ENCODE measurements at places on chromosomes 13 and 19.

DNA sequence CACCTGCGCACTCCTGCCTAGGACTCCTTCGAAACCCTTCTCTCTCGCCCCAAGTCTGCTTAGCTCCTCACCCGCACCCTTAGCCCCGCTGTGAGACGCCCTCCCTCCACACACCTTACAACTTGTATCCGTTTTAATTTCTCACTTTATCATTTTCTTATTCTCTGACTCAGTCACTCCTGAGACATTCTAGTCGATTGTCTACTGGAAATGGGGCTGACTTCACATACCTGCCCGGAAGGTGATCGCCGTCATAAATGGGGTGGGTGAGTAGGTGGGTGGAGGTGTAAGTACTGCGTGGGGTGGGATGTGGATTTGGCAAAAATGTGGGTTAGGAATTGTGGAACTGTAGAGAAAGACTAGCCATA, 714 bp downstream of the NDFIP2 start:
- no peak for DNase-seq

DNA sequence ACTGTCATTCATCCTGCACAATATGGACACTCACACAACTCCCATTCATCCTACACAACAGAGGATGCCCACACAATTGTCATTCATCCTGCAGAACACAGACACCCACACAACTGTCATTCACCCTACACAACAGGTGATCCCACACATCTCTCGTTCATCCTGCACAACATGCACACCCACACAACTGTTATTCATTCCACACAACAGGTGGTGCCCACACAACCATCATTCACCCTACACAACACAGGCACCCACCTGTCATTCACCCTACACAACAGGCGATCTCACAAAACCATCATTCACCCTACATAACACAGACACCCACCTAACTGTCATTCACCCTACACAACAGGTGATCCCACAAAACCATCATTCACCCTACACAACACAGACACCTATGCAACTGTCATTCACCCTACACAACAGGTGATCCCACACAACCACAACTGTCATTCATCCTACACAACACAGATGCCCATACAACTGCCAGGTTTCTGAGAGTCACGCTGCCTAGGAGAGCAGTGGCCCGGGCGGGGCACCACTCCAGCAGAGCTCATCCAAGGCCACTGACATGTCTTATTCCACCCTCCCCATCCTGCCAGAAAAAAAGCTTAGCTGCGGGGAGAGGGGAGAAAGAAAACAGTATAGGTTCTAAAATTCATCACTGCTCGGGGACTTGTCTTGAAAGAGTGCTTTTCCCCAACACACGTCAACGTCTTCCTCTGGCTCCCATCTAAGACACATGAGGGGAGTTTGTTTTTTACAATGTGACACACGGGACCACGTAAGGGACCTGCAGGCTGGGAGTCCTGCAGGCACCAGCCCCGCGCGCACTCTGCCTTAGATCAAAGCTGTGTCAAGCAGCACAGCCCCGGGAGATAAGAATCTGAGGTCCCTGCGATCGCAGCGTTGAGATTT, 44.0 kb downstream of the KLF2 start:
- no peak for DNase-seq

- DNase-seq, result no peak
Observed at GRCh38 chr19:45499196-45500180, 1.2 kb downstream of the PPM1N start.

- no peak for DNase-seq
Observed at GRCh38 chr13:73989244-73989843, 144.9 kb downstream of the KLF12 start.

DNA sequence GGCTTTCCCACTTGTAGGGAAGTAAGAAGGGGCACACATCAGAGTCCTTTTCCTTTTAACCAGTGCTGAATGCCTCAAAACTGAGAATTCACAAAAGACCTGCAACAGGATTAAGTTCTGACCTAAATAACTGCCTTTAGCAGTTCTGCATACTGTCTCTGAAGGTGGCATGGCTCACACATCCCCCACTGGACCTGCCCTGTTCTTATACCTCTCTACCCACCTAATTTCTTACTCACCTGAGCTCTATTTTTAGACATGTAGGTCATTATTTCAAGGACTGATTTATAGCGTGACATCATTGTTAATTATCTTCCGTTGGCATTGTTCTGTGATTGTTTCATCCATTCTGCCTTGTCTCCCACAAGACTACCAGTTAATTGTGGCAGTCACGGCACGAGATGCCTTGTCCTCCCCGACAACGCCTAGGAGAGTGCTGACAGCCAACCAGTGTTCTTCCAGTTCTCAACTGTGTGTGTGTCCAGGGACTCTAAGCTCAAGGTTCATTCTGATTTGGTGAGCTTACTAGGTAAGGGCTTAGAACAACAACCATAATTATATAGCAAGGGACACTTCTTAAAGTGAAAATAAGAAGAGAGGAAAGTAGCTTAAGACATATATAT, 27.1 kb upstream of the UBL3 start:
- no peak for DNase-seq

GRCh38 chr19:49818649-49819370, 721 bp downstream of the MED25 start:
- no peak for DNase-seq

DNA sequence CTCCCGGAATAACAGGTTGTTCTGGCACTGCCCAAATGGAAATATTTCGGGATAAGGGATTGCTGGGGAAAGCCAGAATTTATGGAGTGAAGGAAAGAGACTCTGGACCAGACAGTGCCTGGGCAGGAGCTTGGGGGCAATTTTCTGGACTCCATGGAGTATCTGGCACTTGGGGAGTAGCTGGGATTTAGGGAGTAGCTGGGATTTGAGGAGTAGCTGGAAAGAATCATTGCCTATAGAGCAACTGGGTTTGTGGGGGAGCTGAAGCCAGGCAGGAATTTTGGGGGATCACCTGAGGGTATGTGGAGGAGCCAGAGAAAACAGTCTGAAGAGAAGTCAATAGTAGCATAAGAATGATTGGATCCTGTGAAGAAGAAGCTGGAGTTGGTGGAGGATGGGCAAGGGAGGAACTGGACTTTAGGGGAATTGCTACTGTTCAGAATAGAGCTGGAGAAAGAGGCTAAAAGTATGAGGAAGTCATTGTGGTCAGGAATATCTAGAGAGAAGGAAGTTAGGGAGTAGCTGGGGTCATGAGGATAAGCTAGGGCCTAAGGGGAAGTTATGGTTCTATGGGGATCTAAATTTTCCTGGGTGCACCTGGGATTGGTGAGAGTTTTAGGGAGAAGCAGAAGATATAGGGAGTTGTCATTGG, 14.8 kb downstream of the FSD1 start:
- no peak for DNase-seq

DNA sequence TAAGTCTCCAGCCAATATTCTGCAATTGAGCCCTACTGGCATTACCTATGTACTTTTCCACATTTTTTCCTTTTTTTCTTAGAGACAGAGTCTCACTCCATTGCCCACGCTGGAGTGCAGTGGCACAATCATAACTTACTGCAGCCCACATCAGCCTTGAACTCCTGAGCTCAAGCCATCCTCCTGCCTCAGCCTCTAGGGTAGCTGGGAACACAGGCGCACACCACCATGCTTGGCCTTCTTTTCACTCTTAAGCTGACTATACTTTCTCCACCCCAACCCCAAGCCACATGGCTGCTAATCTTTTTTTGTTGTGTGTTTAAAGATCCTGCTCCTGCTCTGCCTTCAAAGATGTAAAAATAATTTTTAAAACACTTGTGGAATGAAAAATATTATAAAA, 1.6 kb upstream of the LATS2 start:
- DNase-seq, result no peak

DNA sequence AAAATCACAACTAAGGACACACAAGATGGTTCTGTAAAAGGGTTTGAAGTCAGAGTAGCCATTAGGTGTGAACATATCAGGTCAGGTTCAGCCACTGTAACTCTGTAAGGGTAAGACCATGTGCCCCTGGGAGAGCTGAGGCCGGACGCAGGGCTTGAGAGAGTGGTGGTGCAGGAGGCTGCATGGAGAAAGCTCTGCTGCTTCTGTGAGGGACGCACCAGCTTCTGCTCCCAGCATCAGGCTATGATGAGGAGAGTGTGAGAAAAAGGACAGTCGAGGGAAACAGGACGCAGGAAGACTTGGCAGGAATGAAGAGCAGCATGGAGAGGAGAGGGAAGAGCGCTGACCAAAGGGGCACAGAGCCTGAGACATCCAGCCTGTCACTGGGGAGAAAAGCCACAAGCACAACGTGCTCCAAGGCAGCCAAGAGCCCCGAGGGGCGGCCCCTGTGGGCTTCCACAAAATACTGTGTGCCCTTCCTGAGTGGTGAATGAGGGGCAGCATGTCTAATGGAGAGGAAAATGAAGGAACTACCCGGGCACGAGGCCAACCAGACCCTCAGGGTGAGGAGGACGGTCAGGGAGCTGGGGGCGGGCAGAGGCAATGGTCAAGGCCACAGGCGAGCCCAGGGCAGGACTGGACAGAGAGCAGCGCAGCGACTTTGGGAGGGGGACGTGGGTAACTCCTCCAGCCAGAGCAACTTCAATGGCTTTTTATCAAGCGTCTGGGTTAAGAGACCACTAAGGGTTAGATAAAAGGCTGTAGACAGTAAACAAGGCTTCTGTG, 107.7 kb downstream of the COL4A1 start:
- DNase-seq, result no peak

GRCh38 chr19:44005973-44006372, 3.2 kb downstream of the ZNF230 start:
- DNase-seq, result no peak

GRCh38 chr13:43567608-43568007, 219.2 kb downstream of the ENOX1 start:
- no peak for DNase-seq

DNA sequence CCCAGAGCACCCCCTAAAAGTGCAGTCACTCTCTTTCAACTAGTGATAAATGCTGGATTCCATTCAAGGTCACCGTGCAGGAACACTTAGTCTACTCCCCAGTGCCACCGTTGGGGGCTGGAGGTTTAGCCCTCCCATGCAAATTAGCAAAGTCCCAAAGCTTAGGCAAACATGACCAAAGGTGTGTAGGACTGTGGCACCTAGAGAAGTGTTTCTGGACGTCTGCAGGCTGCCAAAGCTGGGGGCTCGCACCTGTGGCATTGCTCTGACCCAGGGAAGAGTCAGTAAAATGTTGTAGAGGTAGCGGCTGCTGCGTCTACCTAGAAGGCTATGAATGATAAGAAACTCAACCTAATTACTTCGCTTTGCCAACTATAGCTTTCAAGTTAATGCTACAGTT, 13.9 kb downstream of the COL4A1 start:
- DNase-seq, result no peak

- DNase-seq, result peak; percentile 38
Observed at GRCh38 chr19:16824658-16825311, 4.4 kb upstream of the SIN3B start.

GRCh38 chr19:20278342-20278741, 111.3 kb downstream of the ZNF486 start:
- DNase-seq, result no peak

GRCh38 chr19:46849610-46850009, 1.0 kb downstream of the AP2S1 start:
- DNase-seq, result no peak

DNA sequence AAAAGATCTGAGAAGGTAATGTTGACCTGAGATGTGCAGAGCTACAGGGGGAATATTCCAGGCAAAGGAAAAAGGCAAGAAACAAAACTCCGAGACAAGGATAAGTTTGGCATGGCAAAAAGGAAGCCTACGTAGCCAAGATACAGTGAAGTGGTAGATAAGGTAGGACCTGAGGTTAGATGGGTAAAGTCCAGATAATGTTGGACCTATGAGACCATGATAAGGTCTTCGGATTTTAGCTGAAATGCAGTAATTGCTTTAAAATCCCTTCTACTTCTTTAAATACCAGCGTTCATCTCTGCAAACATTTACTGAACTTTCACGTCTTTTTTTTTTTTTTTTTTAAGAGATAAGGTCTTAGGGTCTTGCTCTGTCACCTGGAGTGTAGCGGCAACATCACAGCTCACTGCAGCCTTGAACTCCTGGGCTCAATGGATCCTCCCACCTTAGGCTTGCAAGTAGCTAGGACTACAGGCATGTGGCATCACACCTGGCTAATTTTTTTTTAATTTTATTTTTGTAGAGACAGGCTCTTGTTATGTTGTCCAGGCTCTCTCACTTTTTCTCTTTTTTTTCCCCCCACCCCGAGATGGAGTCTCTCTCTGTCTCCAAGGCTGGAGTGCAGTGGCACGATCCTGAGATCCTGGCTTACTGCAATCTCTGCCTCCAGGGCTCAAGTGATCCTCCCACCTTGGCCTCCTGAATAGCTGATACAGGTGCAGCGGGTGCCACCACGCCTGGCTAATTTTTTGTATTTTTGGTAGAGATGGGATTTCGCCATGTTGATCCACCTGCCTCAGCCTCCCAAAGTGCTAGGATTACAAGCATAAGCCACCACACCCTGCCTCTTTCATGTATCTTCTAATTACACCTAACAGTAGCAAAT, 4.2 kb upstream of the WBP4 start:
- DNase-seq, result no peak

DNA sequence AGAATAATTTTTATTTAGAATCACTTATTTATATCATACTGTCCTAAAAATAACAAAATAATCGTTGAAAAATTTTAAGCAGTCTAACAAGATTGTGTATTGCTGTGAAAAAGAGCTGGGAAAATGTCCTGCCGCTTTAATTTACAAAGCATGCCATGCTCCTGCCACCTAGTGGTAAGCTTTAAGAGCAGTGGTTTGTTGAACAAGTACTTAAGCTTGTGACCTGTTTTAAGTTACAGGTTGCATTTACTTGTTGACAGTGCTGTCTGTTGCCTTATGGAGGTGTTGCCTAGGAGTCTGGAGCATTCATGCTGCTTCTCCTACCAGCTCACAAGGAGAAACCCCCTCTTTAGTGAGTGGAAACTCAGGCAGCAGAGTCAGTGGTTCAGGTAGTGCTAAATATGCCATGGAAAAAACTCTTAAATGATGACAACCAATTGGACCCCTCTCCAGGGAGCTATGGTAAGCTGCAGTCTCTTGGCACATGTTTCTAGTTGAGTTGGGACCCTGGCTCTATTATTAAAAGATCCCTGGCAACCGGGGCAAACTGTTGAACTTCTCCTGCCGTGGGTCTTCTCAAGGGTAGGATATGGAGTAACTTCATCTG, 68.4 kb downstream of the SPATA13 start:
- DNase-seq, result no peak

DNA sequence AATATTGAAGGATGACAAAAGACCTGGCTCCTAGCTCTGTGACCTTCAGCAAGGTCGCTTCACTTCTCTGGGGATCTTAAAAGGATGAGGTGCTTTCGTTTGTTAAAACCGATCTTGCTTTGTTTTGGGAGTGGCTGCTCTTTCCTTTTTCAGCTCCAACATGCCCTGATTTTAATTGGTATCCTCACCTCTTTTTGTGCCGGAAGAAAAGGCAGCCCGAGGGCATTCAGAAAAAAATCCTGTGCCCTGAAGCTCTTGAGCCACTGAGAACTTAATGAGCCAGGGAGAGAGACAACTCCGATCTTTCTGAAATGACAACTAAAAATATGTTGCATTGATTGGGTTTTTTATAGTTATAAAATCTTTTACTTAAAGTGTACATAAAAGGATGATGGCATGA, 19.4 kb downstream of the CLDN10 start:
- DNase-seq, result no peak

Measured in epithelial cell of proximal tubule (primary cell).